ENCODE measurements at places on chromosomes 2 and 18. TPM values are rescaled to one million over a fixed set of nuclear protein-coding genes. Genes with fewer than 3 reads are reported as not detected.

COA5 gene
- total RNA-seq, result 15.0 TPM

STPG4 gene
- not detected for total RNA-seq

CLEC4F gene
- not detected for total RNA-seq

CROCC2 gene
- 0.41 TPM for total RNA-seq

NCK2 gene
- total RNA-seq, result 12.2 TPM

OST4 gene
- 300 TPM for total RNA-seq

IWS1 gene
- 37.7 TPM for total RNA-seq

SLC5A7 gene
- not detected for total RNA-seq

CDK15 gene
- 4.5 TPM for total RNA-seq

RAB31 gene
- total RNA-seq, result 90.4 TPM

GPR155 gene
- 1.6 TPM for total RNA-seq

HOXD1 gene
- not detected for total RNA-seq

ZBTB7C gene
- 0.41 TPM for total RNA-seq

TNFRSF11A gene
- total RNA-seq, result 0.08 TPM

CTAGE1 gene
- total RNA-seq, result not detected

LOXHD1 gene
- total RNA-seq, result not detected

CTLA4 gene
- not detected for total RNA-seq

MAT2A gene
- total RNA-seq, result 179 TPM

AGPS gene
- 33.1 TPM for total RNA-seq

CACNB4 gene
- total RNA-seq, result 4.8 TPM

DPP10 gene
- not detected for total RNA-seq

IL36RN gene
- not detected for total RNA-seq

PTH2R gene
- total RNA-seq, result 0.33 TPM

RELCH gene
- total RNA-seq, result 52.0 TPM

REG3G gene
- not detected for total RNA-seq

ADAM23 gene
- 7.8 TPM for total RNA-seq

UGT1A3 gene
- total RNA-seq, result not detected

TUBA3E gene
- not detected for total RNA-seq

ABCB11 gene
- total RNA-seq, result not detected

MARCHF4 gene
- 0.57 TPM for total RNA-seq

LRRTM1 gene
- total RNA-seq, result not detected

MERTK gene
- total RNA-seq, result 0.65 TPM

MTCL1 gene
- total RNA-seq, result 60.6 TPM

ITGB6 gene
- not detected for total RNA-seq

KCNF1 gene
- total RNA-seq, result not detected

GALNT13 gene
- total RNA-seq, result 0.45 TPM

TUBB6 gene
- total RNA-seq, result 358 TPM

SERPINB3 gene
- total RNA-seq, result not detected

FBXO48 gene
- total RNA-seq, result 0.99 TPM

LRRTM4 gene
- total RNA-seq, result 1.5 TPM

PRSS56 gene
- not detected for total RNA-seq

RAB17 gene
- 0.54 TPM for total RNA-seq

PROKR1 gene
- total RNA-seq, result not detected

C1QL2 gene
- total RNA-seq, result not detected

KLF11 gene
- total RNA-seq, result 17.2 TPM

CD226 gene
- total RNA-seq, result 0.99 TPM

ERICH2 gene
- total RNA-seq, result not detected

AGXT gene
- not detected for total RNA-seq

VAMP8 gene
- total RNA-seq, result 1.7 TPM

PLGLB2 gene
- not detected for total RNA-seq

SLC14A1 gene
- 5.6 TPM for total RNA-seq

CD28 gene
- not detected for total RNA-seq

SPP2 gene
- total RNA-seq, result not detected

CNTNAP5 gene
- not detected for total RNA-seq

TMEM178A gene
- 0.36 TPM for total RNA-seq

All from fibroblast of the aortic adventitia (primary cell).